ENCODE measurements at places on chromosomes 1 and 21. TPM values are rescaled to one million over a fixed set of nuclear protein-coding genes. Genes with fewer than 3 reads are reported as not detected.

- no peak overlapping the region for H3K4me3 ChIP-seq
- no peaks in the 10 kb centered on the region for H3K27me3 ChIP-seq
- peak overlapping the region; percentile 4 for H3K27ac ChIP-seq
- H3K4me1 ChIP-seq, result peaks cover 21% of the 10 kb centered on the region
Measured at GRCh38 chr1:107952989-107953388, 12.0 kb downstream of the VAV3 start.

The KRTAP13-2 gene
- not detected for total RNA-seq

GRCh38 chr1:46549697-46550681 lies 1.5 kb downstream of the KNCN start:
- no peaks in the 10 kb centered on the region for H3K36me3 ChIP-seq
- H3K27ac ChIP-seq, result no peak overlapping the region

GRCh38 chr1:18662286-18662639 lies 31.6 kb downstream of the PAX7 start:
- peaks cover 42% of the 10 kb centered on the region for H3K27me3 ChIP-seq
- H3K36me3 ChIP-seq, result no peaks in the 10 kb centered on the region
- no peak overlapping the region for H3K4me3 ChIP-seq

The MIS18A gene
- 4.7 TPM for total RNA-seq

GRCh38 chr1:1796466-1796865 lies 18.2 kb upstream of the NADK start:
- DNase-seq, result peak; percentile 39
- H3K4me3 ChIP-seq, result no peak overlapping the region
- H3K27me3 ChIP-seq, result no peaks in the 10 kb centered on the region

- H3K36me3 ChIP-seq, result no peaks in the 10 kb centered on the region
- H3K27me3 ChIP-seq, result no peaks in the 10 kb centered on the region
- no peak overlapping the region for H3K4me3 ChIP-seq
- DNase-seq, result no peak
- H3K27ac ChIP-seq, result no peak overlapping the region
- peaks cover 29% of the 10 kb centered on the region for H3K4me1 ChIP-seq
Measured at GRCh38 chr1:25794325-25794724, 5.7 kb upstream of the SELENON start.

GRCh38 chr1:186626356-186626932 lies 53.8 kb downstream of the PTGS2 start:
- peak overlapping the region; percentile 43 for H3K27ac ChIP-seq
- no peaks in the 10 kb centered on the region for H3K27me3 ChIP-seq
- no peak overlapping the region for H3K4me3 ChIP-seq
- H3K36me3 ChIP-seq, result no peaks in the 10 kb centered on the region
- H3K4me1 ChIP-seq, result peaks cover 11% of the 10 kb centered on the region
- DNase-seq, result no peak

GRCh38 chr1:177023726-177024125 lies 140.8 kb downstream of the ASTN1 start:
- no peaks in the 10 kb centered on the region for H3K36me3 ChIP-seq
- DNase-seq, result no peak
- H3K4me3 ChIP-seq, result no peak overlapping the region

- no peaks in the 10 kb centered on the region for H3K4me1 ChIP-seq
- no peak overlapping the region for H3K27ac ChIP-seq
- no peaks in the 10 kb centered on the region for H3K27me3 ChIP-seq
- H3K4me3 ChIP-seq, result no peak overlapping the region
- DNase-seq, result no peak
Measured at GRCh38 chr1:57003398-57004139, 37.8 kb upstream of the C8B start.

DNA sequence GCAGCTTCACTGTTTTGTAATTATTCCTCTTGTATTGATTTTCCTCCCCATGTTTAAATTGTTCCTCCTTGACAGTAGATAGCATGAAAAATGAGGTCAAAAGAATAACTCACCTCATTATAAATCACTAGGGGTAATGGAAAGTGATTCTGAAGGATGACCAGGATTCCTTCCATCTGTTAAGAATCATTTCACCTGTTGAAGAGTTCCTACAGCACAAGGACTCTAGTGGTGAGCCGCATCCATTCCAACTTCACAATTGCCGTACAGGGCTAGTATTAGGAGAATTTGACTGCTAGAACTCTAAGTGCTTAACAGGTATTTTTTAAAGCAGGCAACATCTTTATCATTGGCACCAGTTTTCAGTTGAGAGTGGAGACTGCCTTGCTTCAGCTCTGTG lies 13.7 kb downstream of the PPP1R12B start:
- no peaks in the 10 kb centered on the region for H3K27me3 ChIP-seq
- peaks cover 5% of the 10 kb centered on the region for H3K4me1 ChIP-seq
- no peak overlapping the region for H3K4me3 ChIP-seq
- H3K27ac ChIP-seq, result no peak overlapping the region

DNA sequence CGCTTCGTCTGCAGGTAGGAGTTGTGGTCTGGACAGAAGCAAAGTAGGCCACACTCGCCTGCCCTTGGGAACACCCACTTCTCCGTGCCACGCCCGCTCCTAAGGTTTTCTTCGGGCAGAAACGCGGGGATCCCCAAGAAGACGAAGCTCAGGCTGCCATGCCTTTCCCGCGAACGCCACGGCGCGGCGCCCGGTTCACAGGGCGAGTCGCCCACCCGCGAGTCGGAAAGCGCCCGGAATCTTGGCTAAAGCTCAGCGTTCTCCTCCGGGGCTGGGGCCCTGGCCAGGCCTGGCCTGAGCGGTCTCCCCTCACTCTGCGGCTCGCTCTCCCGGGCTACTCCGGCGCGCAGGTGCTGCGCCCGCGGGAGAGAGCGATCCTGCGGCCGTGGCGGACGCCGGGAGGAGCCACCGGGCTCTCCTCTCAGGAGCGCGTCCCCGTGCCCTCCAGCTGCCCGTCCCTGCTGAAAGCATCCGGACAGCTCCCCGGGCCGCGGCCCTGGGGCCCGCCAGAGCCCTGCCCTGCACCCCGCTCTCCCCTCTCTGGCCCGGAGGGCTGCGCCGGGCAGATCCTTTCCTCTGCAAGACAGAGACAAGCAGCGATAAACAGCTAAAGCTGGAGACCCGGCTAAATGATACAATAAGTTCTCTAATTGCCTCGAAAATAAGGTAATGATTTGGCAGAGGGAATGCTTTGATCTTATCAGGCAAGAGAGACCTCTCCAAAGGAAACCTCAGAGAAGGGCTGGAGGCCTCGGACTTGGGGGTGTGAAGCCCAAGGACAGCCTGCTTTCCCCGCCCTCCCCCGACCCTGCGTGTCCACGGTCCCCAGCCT lies 6.7 kb upstream of the WNT2B start:
- peaks cover 5% of the 10 kb centered on the region for H3K4me1 ChIP-seq
- no peaks in the 10 kb centered on the region for H3K36me3 ChIP-seq
- H3K27ac ChIP-seq, result no peak overlapping the region
- H3K4me3 ChIP-seq, result peak overlapping the region; percentile 63
- DNase-seq, result peak; percentile 77

GRCh38 chr1:162130308-162130707 lies 60.8 kb downstream of the NOS1AP start:
- H3K36me3 ChIP-seq, result no peaks in the 10 kb centered on the region
- H3K4me1 ChIP-seq, result no peaks in the 10 kb centered on the region
- DNase-seq, result no peak
- H3K4me3 ChIP-seq, result no peak overlapping the region
